ENCODE measurements at places on chromosomes 11 and 22. TPM values are rescaled to one million over a fixed set of nuclear protein-coding genes. Genes with fewer than 3 reads are reported as not detected.
A peak's percentile ranks its signal among the peaks of the same experiment; 100 is the strongest.

DNA sequence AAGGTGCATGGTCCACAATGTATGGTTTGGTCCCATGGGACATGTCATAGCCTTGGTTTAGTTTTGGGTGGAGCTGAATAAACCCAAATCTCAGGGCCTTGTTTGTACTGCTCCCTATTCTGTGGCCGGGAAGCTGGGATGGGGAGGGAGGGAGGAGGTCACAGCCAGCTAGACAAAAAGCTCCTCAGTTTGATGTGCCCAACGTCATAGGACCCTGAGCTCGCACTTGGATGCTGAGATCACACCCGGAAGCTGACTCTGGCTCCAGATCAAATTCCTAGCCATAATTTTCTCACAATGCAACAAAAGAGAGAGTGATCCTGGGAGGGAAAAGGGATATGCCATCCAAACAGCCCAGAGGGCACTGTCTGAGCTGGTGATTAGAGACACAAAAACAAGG is 1.5 kb downstream of the HSPB2 start:
- DNase-seq = peak; percentile 84

Gene CDCA5
- total RNA-seq = 0.81 TPM

DNA sequence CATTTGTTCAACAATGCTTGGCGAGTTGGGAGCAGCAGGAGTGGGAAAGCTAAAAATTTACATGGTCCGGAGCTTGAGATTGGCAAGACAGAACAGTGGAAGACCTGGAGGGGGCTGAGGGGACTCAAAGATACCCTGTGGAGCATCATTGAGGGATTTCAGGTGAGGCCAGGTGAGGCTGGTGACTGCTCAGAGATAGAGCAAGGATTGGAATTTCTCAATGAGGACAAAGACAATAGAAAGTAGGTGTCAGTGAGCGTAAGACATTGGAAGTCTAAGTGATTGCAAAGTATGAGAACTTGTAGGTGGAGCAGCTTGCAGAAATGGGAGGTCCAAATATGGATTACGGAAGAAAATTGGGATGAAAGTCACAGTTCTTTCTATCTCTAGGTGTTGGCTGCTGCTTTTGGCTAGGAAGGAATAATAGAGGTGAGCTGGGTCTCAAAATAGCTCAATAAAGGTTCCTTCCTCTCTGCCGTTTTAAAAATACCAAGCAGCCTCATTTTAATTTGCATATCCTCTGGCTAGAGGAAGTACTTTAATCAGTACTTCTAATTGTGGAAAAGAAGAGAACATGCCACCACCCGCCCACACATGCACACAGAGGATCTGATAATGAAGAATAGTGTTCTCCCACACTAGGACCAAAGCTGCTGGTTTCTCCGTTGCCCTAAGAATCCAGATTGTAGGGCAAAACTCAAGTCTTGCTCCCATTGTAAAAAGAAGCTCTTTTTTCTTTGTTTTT is 41.8 kb upstream of the SORL1-AS1 start:
- DNase-seq = no peak

DNA sequence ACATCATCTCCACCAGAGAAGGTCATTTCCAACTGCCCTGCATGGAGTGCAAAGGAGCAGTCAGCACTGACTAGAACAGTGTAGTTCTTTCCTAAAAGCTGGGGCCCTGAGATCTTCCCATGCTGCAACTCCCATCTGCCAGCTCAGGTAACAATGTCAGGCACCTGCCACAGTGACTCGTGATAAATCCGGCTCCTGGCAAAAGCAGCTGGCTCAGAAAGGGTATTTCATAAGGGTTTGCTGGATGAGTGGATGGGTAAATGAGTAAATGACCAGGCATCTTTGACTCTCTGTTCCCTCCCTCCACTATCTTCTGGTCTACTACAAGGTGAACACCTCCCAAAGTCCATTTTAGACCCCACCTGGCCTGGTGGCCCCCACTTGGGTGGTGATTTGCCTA is 403.6 kb downstream of the NXPE2 start:
- no peak for DNase-seq

Gene GGTLC2
- total RNA-seq = not detected

GRCh38 chr11:115207166-115207591 is 297.0 kb downstream of the CADM1 start:
- no peak for DNase-seq

- DNase-seq = peak; percentile 27
Measured at GRCh38 chr22:50694766-50695420, 22.3 kb downstream of the SHANK3 start.

Gene POU2F3
- total RNA-seq = not detected

Gene CBX7
- 90.5 TPM for total RNA-seq

Gene HTR3B
- not detected for total RNA-seq

Measured in aorta (tissue), 5 donors.